Cardiac septum (tissue), 1 donor: ENCODE measurements at places on chromosomes 5 and 9.

DNA sequence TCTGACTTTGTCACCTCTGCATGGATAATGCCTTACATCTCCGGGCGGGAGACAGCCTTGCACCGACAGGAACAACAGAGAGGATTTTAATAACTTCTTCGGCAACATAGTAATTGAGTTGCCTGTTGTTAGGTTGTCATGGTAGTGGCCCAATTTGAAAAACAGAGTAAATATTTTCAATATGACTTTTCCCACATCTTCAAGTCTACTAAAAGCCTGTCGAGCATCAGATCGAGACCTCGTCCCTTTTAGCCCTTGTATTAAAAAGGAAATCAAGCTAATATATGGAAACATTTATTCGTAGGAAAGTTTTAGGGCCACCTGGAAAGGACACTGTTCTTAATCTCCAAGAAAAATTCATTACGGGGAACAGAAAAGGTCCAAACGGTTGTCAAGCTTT, 70.8 kb upstream of the FCN2 start:
- DNase-seq: no peak

DNA sequence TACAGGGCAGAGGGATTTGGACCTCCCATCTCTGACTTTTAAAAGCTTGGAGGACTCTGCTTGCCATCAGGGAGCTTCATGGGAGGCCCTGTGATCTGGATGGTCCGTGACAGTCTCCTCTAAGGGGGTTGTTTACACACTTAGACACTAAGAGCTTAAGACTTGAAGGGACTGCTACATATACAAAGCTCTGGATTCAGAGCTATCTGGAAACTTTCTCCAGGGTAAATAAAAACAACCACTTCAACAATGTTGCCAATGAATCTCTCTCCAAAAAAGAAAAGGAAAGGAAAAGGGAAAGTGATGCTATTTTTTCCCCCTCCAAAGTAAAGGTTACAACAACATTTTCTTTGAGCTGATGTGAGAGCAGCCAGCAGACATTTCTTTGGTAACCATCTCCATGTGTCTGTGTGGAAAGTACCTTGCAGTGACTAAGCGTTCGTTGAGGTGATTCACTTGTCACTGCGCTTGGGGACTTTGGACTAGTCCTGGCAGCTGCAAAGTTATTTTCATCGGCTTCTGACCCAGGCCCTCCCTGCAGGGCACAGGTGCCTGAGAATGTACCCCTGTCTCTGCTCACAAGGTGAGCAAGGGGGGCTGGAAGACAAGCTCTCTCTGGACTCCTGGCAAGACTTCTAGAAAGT, 262.1 kb upstream of the KLF4 start:
- DNase-seq: no peak

- DNase-seq: no peak
Observed at GRCh38 chr5:14062178-14062577, 81.0 kb upstream of the TRIO start.

DNA sequence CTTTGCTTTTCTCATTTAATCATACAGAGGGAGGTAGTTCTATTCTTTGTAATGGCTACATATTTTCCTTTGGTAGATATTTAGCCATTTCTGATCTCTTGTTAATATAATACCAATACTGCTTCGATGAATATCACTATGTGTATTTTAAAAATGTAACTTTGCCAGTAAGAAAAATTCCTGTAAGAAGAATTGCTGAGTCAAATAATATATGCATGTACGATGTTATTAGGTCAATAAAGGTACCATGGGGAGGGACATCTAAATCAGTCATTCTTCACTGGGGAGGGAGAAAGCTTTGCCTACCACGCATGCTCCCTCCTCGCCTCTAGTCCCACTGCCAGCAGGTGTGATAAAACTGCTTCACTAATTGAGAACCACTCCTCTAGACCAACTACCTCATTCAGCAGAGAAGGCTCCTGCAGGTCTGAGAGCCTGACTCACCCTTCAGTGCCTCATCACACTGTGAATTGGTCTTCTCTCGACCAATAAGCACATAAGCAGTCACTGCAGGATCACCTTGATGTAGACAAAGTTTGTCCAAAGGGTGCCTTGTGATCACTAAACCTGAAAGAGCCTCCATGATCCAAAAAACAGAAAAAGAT, 56.1 kb upstream of the TBCA start:
- no peak for DNase-seq

GRCh38 chr9:134231330-134231745, 67.0 kb upstream of the RNU6ATAC start:
- DNase-seq: no peak

DNA sequence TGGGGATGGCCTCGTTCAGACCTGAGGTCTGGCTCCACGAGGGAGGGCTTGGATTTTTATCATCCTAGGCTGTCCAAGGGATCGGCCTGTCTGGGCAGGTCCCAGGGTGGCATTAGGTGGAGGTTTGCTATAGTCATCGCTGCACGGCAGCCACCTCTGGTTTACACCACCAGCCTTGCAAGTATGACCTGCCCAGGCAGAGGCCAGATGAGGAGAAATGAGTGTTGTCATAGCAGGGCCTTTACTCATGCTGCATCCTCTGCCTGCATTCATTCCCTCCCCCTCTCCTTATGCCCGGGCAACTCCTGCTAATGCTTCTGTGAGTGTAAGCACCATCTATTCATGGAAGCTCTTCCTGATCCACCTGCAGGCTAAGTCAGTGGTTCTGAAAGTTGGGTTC, 15.3 kb upstream of the NDST1 start:
- no peak for DNase-seq

- DNase-seq: no peak
Observed at GRCh38 chr9:128459011-128459410, 3.2 kb downstream of the ODF2 start.

- no peak for DNase-seq
Observed at GRCh38 chr9:131747352-131747751, 7.5 kb upstream of the RAPGEF1 start.

- no peak for DNase-seq
Observed at GRCh38 chr9:134170532-134171315, 6.4 kb upstream of the RNU6ATAC start.
